ENCODE measurements at places on chromosomes 13 and 19.

- DNase-seq: no peak
Measured at GRCh38 chr13:67259208-67259607, 29.1 kb upstream of the PCDH9 start.

GRCh38 chr19:22332924-22333323 is 46.7 kb downstream of the ZNF729 start:
- DNase-seq: no peak

DNA sequence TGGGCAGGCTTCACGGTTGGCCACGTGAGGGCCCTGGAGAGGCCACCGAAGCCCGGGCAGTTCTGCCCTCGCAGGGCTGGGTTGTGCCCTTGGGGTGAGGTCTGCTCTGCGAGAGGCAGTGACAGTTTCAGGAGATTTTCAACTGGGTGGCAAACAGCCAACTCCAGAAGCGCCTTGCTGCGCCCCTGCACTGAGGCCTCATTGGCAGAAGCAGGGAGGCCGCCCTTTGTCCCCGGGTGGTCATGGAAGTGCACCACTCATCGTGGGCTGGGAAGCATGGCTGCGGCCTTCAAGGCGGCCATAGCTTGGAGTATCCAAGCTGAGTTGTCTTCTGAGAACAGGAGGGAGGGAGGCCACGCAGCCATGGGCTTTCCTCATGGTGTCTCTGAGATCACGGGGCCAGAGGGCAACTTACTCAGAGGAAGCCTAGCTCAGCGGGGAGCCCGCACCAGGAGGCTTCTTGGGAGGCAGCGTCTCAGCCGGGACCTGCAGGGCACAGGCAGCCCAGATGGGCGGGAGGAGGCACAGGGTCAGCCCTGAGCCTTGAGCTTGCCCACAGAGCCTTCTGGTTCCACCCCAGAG is 14.8 kb downstream of the PLEKHJ1 start:
- no peak for DNase-seq

GRCh38 chr19:6476155-6476895 is 5.3 kb downstream of the DENND1C start:
- DNase-seq: peak; percentile 78

- DNase-seq: no peak
Measured at GRCh38 chr19:1449467-1450442, at the start of gene APC2. Gene APC2 (plus strand): TSS chr19:1450121. CDS start chr19:1453002, 2,881 bp downstream.

GRCh38 chr13:100980171-100980570 is 305.6 kb upstream of the TMTC4 start:
- DNase-seq: no peak

- DNase-seq: no peak
Measured at GRCh38 chr19:345320-345879, 804 bp upstream of the MIER2 start.

GRCh38 chr13:52925775-52926285 is 77.4 kb upstream of the PCDH8 start:
- DNase-seq: no peak

- no peak for DNase-seq
Measured at GRCh38 chr19:7307590-7308218, 13.5 kb upstream of the INSR start.

- no peak for DNase-seq
Measured at GRCh38 chr13:33547035-33547434, 261.5 kb upstream of the STARD13 start.

GRCh38 chr13:95603887-95604555 is 40.5 kb downstream of the DZIP1 start:
- no peak for DNase-seq

- no peak for DNase-seq
Measured at GRCh38 chr13:49444524-49445395, 686 bp downstream of the SETDB2 start.

DNA sequence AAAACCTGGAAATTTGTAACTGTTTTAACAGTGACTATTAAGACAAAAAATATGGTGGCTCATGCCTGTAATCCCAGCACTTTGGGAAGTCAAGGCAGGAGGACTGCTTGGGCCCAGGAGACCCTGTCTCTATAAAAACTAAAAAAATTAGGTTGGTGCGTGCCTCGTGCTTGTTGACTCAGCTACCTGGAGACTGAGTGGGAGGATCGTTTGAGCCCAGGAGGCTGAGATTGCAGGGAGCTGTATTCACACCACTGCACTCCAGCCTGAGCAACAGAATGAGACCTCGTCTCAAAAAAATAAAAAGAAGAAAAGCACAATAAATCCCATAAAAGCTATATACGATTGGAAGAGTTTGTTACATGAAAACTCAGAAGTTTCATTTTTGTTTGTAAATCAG is 23.7 kb downstream of the KLF5 start:
- DNase-seq: no peak

DNA sequence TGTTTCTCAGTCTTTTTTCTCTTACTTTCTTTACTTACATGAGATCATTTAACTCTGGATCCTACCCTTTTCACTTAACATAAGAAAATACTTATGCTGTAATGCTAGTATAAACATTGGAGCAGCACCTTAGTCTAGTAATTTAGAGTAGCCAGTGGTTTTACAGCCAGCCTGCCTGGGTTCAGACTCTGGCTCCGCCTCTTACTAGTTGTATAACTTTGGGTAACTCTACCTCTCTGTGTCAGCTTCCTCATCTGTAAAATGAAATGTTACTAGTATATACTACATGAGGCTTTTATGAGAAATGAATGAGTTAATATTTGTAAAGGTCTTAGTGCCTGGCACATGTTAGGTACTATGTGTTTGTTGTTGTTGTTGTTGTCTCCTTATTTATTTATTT is 5.6 kb downstream of the CDADC1 start:
- DNase-seq: no peak

- no peak for DNase-seq
Measured at GRCh38 chr13:40666933-40667621, 636 bp upstream of the FOXO1 start.

- DNase-seq: no peak
Measured at GRCh38 chr13:46317120-46317519, 69.9 kb downstream of the RUBCNL start.

- DNase-seq: no peak
Measured at GRCh38 chr13:47415048-47415447, 518.2 kb upstream of the HTR2A start.

DNA sequence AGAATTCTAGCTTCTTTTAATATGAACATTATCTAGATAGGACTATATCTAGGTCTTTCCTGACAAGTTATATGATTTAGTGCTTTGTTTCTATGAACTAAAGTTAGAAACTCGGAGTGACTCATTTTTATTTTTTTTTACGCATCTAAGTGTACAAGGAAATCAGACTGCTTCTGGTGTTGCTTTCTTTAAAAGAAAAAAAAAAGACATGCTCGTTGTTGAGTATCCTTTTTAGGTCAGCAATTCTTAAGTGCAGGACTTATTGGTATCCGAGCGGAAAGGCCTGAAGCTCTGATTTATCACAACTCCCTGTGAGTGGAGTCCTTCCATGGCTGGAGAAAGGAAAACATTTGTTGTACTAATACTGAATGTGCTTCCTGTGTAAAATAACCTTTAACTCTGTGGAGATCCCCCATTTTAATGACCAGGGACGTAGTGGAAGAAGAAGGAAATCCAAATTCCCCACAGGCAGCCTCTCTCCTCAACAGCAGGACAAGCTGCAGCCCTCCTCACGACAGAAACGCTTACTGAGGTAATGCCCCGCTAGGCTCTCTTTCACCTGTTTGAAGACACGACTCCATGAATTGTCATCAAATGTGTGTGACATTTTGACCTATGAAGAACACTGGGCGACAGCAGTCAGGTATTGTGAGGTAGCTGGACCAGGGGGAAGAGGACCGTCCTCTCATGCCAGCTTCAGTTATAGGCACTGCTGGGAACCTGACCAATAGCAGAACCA is 17.9 kb upstream of the POMP start:
- DNase-seq: no peak

DNA sequence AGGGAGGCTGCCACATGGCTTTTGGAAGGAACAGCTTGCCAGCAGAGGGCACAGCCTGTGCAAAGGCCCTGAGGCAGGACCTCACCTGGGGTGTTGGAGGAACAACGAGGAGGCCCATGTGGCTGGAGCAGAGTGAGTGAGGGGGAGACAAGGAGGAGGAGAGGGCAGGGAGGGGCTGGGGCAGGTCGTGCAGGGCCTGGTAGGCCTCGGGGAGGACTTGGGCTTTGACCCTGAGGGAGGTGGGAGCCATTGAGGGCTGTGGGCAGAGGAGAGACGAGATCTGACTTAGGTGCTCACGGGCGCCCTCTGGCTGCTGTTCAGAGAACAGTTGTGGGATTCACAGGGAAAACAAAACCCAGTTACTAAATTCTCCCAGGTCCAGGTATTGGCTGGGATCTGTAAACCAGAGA is 25.2 kb downstream of the ZNRF4 start:
- no peak for DNase-seq

DNA sequence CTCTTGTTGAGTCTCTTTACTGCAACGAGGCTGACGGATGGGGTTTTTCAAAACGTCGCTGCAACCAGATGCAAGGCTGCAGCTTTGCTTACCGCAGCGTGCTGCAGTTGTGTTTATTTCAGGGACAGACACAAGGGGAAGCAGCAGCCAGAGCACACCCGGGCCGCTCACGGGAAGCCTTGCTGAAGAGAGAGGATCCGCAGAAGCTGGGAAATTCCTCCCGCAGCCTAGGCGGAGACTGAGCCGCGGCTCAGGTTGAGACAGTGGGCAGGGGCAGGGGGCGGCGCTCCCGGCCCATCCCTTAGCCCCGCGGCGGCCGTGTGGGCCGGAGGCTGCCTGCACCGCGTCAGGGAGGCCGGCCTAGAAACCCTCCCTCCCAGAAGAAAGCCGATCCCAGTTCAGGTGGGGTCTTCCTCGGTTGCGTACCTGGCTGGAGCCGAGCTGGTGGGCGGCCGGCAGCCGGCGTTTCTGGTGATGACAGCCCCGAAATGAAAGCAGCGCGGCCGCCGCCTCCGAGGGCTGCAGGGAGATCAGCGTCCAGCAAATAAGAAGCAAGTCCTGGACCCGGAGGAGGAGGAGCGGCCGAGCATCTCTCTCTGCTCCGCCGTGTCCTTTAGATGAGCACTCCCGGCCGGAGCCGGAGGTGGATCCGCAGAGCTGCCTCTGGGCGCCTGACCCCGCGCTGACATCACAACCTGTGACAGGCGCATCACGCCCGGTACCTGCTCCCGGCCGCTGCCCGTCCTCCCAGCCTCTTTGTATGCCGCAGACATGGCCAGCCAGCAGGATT is at the start of gene FRY:
Gene FRY (plus strand): TSS at position 750 of the 790 bp plus-strand sequence. CDS start 22 bp downstream, at position 772.
- DNase-seq: peak; percentile 51

DNA sequence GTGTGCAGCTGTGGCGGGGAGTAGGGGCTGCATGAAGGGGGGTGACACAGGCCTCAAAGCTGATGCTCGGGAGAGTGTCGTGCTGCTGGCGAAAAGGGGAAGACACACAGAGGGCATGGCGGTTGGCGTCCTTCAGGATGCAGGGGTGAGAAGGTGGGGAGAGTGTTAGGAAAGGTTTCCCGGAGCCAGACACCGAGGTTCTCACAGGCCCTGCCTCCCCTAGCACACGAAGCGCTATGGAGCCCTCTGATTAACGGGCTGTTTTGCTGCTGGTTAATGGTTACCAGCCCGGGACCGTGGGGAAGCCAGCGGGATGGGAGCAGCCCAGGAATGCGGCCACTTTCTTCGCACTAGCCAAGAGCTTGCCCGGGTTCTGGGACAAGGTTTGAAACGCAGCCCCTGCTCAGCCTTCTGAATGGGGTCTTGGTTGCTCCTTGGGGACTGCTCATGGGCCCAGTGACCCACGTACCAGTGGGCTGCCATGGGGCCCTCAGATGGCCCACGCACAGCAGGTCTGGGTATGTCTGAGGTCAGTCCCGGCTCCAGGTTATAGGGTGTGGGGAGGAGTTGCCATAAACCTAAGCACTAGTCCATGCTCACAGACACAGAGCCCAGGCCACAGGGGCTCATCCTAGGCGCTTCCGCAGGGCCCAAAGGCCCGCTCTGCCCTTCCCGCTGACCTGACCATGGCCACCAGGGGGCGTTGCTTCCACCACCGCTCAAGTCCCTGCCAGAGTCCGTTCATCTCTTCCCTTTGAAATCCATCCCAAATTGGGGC is 31.3 kb upstream of the ISYNA1 start:
- peak; percentile 77 for DNase-seq

DNA sequence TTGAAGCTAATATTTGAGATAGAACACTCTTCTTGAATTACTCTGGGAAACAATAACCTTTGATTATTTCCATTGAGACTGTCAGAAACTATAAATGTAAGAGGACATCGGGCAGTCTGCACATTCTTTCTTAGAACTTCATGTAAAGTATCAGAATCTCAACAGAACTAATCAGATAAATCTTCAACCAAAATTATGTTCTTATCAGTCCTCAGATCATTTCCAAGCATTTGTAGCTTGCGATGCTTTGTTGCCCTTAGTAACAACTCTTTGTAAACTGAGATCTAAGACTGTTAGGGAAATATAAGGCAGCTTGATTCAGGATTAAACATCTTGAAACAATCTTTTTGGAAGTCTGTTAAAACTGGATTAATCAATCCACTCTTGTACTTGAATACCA is 70.3 kb downstream of the FNDC3A start:
- DNase-seq: no peak

- DNase-seq: no peak
Measured at GRCh38 chr13:38804536-38804935, 117.7 kb downstream of the FREM2 start.

DNA sequence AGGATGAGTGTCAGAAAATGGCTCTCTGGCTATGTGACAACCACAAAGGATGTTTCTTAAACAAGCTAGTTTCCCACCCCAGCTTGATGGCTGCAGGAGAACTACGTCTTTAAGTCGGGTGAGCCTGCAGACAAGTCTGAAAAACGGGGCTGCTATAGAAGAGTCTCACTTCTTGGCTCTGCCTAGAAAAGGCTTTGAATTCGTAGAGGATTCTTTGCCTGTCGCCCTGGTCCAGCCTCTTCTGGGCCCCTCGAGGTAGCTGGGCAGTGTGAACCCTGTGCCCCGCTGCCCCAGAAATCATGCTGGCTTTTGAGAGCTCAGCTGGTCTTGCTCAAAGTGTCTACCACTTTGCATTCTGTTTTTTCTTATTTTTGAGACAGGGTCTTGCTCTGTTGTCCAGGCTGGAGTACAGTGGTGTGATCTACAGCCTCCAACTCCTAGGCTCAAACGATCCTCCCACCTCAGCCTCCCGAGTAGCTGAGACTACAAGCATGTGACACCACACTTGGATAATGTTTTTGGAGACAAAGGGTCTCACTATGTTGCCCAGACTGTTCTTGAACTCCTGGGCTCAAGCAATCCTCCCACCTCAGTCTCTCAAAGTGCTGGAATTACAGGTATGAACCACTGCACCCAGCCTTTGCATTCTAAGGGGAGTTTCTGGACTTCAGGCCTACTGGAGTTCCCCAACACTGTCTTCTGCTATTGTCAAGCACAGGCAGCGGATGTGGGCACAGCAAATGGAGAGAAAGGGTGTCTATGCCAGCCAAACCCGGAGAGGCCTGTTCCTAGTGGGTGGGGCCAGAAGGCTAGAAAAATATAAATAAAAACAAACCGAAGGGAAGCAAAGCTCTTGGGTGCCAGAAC is 6.5 kb downstream of the CEBPA start:
- no peak for DNase-seq

DNA sequence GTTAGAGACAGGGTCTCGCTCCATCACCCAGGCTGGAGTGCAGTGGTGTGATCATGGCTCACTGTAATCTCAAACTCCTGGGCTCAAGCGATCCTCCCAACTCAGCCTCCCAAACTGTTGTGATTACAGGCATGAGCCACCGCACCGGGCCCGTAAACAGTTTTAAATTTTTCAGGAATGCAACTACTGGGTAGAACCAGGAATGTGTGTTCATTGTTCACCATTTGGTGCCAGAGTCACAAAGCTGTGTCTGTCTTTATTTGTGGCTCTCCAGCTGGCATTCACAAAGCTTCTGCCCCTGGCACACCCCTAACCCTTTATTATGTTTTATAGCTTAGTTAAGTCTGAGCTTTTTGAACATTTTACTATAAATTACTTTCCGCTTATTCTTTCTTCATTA is 19.8 kb upstream of the ACP7 start:
- DNase-seq: no peak

GRCh38 chr19:46035986-46036743 is 4.6 kb downstream of the IGFL4 start:
- DNase-seq: no peak

All from GM12891 (cell line).